ENCODE measurements at places on chromosomes 5 and 9.

DNA sequence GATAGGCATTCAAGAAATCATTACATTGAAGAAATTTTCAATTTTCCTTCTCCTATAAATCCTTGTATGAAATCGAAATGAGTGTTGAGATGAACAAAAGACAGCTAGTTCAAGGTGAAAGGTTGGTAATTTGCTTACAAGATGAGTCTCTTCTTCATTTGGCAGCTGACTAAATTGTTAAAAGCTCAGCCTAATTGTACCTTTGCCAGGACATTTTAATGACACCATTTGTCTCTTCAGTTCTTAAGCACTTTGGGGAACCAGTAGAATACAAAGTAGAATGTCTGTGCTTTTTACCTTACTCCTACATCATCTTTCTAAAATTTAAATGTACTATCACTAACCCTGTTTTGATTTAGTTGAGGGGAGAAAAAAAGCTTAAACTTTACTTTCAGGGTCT is 59.4 kb downstream of the GRAMD2B start:
- DNase-seq, result no peak

DNA sequence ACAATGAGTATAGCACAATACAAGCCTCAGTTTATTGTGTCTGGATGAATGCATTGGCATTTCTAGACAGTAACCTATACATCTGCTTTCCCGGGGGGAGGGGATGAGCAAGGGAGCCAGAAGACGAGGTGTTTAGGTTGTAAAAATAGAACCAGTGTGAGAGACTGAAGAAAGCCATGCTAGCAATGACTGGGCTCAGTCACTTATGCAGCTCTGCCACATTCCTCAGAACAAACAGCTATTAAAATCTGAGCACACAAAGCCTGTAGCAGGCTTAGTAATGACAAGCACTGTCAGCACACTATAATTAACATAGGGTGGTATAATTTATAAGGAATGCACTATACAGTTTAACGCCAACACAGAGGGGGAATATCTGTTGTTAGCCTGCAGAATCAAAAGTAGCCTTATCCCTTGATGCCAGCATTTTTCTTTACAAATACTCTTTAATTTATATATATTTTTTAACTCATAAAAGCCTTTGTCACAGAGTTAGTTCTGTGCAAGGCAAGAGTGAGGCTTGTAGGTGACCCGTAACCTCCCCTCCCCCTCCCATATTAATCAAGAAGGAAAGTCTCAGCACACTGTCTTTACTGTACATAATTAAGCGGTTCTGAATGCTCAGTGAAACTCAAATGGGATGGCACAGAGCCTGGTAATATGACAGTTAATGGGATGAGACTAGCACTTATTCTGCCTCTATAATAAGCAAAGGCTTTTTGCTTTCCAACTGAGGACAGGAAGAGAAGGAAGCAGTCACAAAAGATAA is 295.4 kb downstream of the CSNK1G3 start:
- DNase-seq, result no peak

GRCh38 chr5:38634568-38635369 is 78.3 kb upstream of the LIFR start:
- DNase-seq, result no peak

GRCh38 chr5:154430466-154430865 is 15.3 kb upstream of the SAP30L start:
- no peak for DNase-seq

DNA sequence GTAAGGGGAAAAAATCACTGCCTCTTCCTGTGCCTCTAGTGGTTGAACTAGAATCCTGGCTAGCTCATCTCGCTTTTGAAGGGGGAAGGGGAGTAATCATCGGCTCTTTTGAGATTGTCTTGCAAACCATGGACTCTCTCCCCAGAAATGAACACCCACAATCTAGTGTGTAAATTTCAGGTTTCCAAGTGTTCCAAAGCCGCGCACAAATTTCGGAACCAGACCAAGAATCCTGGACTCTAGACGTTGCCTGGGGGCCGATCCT is 4.9 kb upstream of the FOXE1 start:
- DNase-seq, result no peak

- DNase-seq, result no peak
Observed at GRCh38 chr5:3377831-3378230, 217.8 kb upstream of the IRX1 start.

DNA sequence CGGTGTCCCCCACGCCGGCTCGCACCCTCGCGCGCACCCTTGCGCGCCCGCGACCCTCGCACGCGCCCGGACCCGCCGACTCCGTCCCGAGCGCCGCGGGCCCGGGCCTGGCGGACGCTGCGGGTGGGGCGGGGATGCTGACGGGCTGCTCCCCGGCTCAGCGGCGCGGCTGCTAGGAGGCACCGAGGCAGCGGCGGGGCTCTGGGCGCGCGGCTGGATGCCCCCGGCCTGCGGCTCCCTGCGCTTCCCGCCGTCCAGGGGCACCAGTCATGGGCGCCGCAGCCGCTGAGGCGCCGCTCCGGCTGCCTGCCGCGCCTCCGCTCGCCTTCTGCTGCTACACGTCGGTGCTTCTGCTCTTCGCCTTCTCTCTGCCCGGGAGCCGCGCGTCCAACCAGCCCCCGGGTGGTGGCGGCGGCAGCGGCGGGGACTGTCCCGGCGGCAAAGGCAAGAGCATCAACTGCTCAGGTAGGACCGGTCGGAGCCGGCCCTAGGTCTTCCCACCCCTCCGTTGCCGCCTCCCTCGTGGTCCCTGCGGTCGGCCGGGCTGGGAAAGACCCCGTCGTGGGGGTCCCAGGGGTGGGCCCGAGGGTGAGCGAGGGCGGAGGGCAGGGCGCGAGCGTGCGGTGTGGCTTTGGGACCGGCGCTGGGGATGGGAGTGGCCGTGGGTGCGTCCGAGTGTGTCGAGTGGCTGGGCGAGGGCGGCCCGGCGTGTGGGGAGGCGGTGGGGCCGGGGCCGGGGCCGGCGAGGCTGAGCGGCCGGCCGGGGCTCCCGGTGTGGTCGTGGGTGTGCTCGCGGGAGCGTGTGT is 530 bp downstream of the TMEFF1 start:
- DNase-seq, result no peak

DNA sequence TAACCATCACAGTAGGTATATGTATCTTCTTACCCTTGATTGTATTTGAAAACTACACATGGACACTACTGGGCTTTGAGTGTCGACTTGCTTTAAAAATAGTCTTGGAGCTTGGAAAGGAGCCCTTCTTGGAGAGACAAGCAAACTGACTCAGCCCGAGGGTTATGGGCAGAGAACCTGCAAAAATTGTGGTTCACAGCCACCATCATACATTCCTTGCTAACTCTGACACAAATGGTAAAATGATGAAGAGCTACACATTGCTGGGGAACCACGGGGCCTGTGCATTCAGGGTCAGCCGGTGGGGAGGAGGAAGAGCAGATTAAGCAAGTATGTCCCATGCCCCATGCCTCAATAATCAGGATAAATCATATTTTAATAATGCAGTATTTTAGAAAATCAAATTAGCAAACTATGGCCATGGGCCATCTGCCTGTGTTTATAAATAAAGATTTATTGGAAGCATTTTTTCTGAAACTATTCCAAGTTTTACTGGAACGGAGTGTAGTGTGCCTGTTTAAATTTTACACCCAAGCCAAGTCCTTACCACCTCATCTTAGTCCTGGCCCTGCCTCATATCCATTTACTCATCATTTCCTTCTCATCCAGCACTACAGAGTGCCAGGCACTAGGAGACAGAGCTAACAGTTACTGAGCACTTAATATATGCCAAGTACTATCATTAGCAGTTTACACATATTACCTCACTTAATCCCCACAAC is 195.7 kb downstream of the PALM2AKAP2 start:
- no peak for DNase-seq

GRCh38 chr5:1538276-1538675 is 14.5 kb upstream of the LPCAT1 start:
- no peak for DNase-seq

GRCh38 chr5:109143031-109143430 is 266.7 kb downstream of the PJA2 start:
- no peak for DNase-seq

GRCh38 chr5:6578676-6579343 is 54.0 kb downstream of the NSUN2 start:
- no peak for DNase-seq

DNA sequence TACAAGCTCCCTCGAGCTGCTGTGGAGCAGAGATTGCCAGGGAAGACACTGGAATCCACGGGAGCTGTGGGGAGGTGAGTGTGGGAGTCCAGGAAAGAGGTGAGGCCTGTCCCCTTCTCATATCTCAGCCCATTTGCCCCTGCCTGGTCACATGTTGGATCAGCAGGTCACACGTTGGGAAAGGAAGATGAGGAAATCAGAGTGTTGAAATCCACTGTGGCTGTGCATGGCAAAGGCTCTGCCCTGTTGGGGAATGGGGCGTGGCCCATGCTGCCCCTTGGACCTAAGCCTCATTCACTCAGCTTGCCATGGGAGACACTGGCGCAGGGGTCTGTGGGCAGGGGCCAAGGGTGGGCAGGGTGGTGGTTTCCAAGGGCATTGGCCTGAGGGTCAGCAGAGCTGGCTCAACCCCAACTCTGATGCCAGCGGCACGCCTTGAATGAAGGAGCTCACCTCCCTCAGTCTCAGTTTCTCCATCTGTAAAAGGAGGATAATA is 85.4 kb upstream of the CPEB4 start:
- DNase-seq, result no peak

DNA sequence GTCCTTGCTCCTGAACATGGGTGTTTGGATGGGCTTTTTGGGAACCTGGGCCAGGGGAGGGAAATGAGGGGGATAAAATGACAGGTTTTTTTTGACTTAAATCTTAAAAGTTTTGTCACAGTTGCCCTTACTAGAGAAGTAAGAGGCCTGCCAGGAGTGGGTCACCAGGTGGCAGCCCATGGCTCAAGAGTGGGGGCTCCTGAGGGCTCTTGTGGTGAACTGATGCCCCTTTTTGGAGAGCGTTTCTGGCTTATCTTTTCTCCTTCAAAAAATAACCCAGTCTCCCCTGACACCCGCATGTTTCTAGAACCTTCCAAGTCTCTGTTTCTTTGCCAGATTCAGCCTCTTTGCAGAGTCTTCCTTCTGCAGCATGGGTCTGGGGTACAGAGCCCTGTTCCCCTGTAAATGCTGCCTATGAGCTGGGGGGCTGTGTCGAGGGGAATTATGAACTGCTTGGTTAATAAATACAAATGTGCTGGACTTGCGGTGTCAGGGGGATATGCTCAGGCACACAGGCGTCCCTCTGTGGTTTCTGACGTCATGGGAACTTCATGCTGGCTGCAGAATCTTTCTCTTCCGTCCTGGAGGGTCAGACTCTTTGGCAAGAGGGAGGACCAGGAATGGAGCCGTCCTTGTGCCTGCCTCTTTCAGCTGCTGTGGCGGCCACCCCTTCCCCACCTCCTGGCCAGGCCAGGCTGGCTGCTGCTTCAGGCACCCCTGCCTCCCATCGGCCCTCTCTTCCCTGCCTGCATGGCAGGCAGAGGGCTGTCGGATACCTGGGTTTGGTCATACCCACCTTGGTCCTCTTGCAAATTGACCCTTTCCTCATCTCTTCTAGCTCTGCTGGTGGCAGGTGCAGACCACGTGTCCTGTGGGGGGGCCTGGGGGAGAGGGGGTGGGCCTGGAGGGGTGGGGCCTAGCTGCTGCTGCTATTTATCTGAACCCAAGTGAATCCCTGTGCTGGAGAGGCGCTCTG is 30.1 kb downstream of the PTPA start:
- DNase-seq, result no peak

- no peak for DNase-seq
Observed at GRCh38 chr5:127856292-127856691, 153.1 kb downstream of the CCDC192 start.

DNA sequence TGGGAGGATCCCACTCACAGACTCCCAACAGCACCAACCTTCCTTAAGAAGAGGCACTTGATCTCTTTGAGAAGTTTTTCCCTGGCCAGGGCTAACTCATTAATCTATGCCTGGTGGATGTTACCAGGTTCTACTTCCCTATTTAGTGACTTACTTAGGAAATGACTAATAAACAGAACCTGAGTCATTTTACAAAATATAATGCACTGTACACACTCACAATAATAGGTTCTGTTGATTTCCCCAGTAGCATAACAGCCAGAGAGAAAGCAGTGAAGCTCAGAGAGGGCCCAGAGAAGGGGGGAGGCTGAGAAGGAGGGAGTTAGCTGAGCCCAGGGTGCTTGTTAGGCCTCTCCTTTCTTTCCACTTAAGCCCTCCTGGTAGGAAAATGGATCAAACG is 27.1 kb downstream of the FRMD3 start:
- no peak for DNase-seq

GRCh38 chr5:91139572-91140200 is 243.4 kb downstream of the ARRDC3 start:
- DNase-seq, result no peak

DNA sequence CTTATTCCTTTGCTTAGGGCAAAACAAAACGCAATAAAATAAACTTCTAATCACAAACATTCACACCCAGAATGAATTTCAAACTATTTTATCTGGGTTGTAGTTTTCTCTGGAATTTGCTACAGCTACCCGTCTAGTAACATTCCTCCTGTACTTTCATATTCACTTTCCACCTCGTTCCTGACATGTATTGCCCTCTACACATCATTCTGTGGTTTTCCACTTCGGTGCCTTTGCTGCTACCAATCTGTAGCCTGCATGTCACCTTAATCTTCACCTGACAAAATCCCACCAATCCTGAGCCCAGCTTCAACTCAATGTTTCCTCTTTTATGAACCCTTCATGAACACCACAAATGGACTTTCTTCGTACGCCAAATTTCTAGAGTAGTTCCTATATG is 694.1 kb upstream of the C9orf72 start:
- DNase-seq, result no peak

DNA sequence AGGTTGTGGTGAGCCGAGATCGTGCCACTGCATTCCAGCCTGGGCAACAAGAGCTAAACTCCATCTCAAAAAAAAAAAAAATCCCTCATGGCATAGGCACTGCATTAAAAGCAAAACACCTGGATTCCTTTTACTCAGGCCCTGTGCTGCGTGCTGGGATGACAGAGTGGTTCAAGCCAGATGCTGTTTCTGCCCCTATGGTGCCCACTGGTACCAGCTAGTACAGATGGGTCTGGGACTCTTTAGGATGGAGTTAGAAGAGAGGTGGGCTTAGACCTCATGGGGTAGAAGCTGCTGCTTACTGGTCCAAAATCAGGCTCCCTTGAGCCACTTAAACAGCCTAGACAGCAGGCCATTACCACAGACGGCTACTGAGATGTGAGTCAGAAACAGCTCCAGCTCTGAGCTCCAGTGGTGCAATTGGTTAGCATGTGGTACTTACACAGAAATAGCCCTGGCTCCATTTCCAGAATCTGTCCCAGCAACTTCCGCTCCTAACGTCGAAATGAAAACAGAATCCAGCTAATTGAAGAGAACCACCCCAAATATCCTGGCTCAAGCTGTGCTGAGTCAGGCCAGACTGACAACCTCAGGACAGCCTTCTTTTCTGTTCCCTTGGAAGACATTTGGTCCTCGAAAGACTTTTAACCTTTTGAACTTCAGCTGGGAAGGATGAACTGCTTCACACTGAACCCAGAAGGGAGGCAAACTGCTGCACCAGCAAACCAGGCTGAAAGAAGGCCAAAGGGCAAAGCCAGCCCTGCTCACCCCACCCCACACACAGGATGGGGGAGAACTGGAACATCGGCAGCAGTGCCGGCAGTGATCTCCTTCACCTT is 15.5 kb downstream of the C5orf15 start:
- DNase-seq, result no peak

Data from stimulated activated CD4-positive, alpha-beta T cell treated with anti-CD3 and anti-CD28 coated beads, Interleukin-15, amount 100 ng/mL, for 48 hours (primary cell).